ENCODE measurements at places on chromosomes 7 and 10.

DNA sequence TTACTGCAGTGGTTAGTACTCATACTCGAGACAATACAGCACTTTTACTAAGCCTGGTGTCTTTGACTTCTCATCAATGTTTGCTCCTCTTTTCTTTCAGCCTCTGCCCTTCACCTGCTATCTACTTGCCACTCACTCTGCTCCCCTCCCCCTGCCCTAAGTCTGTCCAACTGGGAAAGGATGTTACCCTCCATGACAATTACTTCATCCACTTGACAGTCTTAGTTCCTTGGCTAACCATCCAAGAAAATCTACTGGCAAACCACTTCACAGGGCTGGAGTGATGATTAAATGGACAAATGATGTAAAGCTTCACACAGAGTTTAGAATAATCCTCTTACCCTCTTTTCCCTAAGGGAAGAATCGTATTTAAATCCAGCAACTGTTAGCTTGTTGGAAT lies 8.2 kb upstream of the DLD start:
- no peak for DNase-seq

- no peak for DNase-seq
Observed at GRCh38 chr7:142750321-142750938, 1.2 kb downstream of the PRSS1 start.

DNA sequence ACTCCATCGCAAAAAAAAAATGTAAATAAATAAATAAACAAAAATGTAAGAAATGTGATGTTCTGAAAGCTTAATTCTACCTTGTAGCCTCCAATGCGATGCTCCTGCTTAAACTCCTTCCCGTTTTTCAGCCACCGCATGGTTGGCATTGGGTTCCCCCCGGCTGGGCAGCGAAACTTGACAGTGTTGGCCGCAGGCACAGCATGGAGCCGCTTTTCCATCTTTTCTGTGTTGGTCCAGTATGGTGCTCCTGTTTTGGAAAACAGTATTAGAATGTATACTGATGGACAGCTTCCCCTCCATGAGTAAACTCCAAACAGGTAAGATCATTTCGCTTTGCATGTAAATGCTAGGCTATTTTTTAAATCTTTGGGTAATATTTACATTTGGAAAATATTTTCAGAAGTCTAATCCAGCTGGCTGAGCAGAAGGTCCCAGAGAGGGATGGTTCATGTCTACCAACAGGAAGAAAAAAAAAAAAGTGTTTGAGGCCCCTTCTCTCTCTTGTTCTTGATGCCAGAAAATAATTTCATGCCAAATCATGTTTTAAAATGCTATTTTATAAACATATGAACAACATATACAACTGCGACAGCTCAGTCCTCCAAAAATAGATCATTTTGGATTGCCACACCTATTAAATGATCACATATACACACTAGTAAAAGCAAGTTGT lies 46.9 kb downstream of the FGFR2 start:
- DNase-seq, result no peak

DNA sequence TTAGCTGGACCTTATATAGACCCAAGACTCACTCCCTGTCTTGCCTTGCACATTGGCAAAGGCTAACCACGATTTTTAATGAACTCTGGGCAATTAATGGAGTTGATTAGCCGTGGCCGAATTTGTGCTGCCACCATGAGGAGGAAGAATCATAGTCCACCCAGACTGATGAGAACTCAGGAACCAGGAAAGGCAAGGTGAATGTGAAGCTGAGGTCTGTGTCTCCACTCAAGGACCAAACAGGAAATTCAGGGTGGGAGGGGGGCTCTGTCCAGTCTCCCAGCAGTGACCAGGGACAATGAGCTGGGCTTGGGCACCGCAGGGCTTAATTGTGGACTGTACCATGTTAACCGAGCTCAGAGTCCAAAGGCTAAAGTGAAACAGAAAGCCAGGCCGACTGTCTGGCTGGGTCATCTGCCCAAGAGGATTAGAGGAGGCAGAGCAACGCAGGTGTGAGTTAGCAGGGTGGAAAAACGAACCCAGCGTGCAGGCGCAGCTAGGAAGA lies 127.0 kb upstream of the JCAD start:
- DNase-seq, result no peak

DNA sequence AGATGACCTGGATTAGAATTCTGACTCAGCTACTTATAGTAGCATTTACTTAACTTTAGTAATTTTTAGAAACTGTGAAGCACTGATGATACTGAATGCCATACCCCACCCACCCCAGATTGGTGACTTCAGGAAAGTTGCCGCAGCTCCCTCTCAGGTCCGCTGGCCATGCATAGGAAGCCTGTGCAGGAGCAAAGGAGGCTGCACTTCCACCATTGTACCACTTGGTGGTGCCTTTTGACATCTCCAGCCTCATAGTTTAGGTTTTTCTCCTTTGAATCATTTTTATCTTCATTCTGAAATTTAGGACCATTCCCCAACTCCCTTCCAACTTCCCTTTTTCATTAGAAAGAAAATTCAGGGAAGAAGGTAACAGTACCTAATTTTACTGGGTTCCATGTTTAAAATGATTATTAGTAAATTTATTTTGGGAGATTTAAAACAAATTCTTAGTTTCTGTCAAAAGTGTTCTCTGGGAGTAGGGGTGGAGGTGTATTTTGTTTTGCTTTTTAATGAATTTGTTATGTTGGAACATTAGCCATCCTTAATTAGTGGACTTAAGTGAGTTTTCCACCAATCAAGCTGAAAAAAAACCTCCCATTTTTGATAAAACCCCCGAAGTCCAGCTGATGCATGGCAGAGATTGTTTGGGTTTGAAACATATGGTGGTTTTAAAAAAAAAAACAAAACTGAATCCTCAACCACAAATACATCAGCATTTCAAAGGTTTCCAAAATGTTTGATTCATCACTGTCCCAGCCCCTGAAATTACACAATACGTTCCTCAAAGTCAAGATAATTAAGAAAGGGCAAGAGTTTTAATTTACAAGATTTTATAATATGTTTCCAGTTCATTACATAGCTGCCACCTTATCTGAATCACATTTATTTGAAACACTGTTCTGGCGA lies 109.6 kb downstream of the WNT2 start:
- DNase-seq, result peak; percentile 10

GRCh38 chr7:148242294-148242821 lies 348.2 kb upstream of the C7orf33 start:
- no peak for DNase-seq

- no peak for DNase-seq
Observed at GRCh38 chr7:87330316-87330715, 15.1 kb upstream of the CROT start.

DNA sequence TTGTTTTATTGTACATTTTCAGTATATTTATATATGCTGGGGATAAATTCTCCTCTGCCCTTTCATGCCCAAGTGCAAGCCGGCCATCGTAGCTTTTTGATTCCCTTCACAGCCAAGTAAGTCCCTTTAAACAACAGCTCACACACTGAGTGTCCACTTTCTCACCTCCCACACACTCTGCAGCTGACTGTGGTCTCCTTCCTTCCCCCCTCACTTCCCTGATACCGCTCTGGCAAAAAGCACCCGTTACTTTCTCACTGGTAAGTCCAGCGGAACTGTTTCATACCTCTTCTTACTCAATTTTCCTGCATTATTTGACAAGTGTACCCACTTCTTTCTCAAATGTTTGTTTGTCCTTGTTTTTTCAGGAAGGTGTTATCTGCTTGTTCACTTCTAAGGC lies 35.2 kb downstream of the MGAM start:
- DNase-seq, result no peak

DNA sequence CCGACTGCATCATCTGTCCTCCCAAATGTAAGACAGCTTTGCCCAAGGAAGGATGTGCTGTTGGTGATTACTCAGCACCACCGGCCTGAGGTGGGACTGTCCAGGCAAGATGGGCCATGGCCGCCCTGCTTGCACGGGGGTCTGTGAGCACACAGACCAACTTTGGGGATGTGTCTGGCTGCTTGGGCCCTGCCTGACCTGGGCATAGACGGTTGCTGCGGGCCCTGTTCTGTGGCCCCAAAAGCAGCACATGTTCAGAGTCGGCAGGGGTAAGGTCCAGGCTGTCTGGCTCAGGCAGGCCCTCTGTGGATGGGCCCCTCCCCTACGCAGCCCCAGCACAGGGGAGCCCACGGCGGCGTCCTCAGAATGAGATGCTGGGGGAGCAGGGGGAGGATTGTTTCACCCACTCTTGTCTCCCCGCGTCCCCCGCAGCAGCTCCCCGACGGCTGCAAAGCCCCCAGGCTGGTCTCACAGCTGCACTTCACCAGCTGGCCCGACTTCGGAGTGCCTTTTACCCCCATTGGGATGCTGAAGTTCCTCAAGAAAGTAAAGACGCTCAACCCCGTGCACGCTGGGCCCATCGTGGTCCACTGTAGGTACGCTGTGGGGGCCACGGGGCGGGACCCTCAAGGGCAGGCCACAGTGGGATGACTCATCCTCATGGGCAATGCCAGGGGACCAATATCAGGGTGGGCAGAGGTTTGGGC lies 58.4 kb downstream of the MKI67 start:
- DNase-seq, result no peak

- DNase-seq, result no peak
Observed at GRCh38 chr10:22583683-22584082, 130.7 kb downstream of the PIP4K2A start.

DNA sequence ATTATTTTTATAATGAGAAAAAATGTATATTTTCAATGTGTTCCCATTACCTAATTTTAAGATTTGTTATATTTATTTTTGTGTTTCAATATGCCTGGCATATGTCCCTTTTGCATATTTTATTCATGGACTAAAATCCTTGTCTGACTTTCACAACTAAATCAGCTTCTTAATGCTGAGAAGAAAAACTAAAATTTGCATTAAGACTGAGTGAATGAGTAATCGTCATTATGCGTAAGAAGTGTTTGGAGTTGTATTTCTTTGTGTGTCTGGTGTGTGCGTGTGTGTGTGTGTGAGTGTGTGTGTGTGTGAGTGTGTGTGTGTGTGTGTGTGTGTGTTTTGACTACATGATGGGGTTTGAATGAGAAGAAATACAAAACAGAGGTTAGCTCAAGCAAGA lies 201.7 kb upstream of the SP8 start:
- DNase-seq, result no peak

DNA sequence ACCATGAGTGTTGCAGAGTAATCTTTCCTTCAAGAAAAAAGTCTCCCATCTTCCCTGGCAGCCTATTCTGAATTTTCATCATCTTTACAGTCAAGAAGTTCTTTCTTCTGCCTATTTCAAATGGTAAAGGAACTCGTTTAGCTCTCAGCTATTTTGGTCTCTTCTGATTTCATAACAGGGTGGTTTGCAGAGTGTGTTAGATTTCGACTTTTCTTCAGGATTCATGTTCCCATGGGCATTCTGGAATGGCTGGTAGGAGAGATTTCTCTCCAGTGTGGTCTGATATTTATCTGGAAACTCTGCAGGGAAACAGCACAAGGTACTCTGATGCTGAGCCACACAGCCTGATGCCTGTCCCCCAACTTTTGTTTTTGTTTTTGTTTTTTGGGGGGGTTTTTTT lies 111.1 kb upstream of the FAM171A1 start:
- no peak for DNase-seq

DNA sequence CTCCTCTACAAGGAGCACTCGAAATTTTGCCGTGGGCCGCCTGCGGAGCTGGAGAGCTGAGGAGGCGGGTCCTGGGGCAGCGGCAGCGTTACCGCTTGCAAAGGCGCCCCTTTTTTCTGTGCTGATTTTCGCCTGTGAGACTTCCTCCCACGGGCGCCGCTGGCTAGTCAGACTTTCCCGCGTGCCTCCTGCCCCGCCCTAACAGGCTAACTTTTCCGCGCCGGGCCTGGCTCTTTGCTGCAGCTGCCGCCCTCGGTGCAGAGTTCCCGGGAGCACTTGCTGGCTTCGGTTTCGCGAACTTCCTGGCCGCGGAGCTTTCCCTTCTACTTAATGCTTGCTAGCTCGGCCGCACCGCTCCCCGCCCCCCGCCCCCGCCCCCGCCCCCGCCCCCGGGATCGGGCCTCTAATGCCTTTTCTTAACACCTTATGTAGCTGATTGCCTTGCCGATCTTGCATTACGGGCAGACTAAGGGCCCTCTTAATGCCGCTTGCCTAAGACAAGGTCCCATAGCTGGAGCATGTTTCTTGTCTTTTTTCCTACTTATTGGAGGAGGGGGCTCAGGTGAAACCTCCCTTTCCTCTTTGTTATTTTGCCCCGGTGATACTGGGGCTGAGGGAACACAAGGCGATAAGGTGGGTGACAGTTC lies 37.9 kb upstream of the RASGEF1A start:
- no peak for DNase-seq

DNA sequence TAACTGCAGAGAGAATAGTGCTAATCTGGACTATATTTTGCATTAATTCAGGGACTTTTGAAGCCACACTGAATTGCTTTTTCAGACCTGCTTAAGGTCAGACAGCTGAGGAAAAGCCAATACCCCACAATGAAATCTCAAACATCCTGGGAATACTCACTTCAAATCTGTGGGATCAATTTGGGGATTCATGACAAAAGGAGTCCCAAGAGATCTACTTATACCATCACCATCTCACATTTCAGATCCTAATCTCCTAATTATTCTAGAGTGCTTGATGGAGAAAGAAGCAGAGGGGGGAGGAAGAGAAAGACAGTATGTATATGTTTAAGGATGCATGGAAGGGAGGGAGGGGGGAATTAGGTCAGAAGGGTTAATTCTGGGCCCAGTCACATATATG lies 202.2 kb downstream of the CACNA2D1 start:
- DNase-seq, result no peak

DNA sequence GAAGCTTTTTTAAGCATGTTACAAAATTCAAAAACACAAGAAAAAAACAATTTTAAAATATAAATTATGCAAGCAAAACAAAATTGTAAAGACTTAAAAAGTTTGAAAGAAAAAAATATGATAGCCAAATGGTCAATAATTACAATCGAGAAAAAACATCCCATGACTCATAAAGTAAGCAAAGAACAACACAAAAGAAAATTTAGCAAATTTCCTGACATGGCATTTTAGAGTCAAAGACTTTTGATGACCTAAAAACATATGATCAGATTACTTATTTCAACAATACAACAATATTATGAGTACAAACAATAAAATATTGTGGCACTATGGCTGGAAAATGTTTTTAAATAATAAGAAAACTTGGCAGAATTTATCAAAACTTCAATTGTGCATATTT lies 312.1 kb upstream of the MEOX2 start:
- DNase-seq, result no peak

GRCh38 chr10:88794731-88795130 lies 7.8 kb upstream of the LIPM start:
- no peak for DNase-seq

GRCh38 chr7:80907141-80907601 lies 11.7 kb downstream of the SEMA3C start:
- no peak for DNase-seq

- DNase-seq, result no peak
Observed at GRCh38 chr10:23106331-23107072, 11.1 kb downstream of the MSRB2 start.

- no peak for DNase-seq
Observed at GRCh38 chr7:82674268-82674667, 230.7 kb upstream of the CACNA2D1 start.

- no peak for DNase-seq
Observed at GRCh38 chr10:106612381-106612780, 552.1 kb downstream of the SORCS1 start.

GRCh38 chr7:29278337-29279069 lies 83.9 kb downstream of the CHN2 start:
- DNase-seq, result no peak
